Fibroblast of skin of abdomen (primary cell): ENCODE measurements at places on chromosomes 6 and 20.
A peak's percentile ranks its signal among the peaks of the same experiment; 100 is the strongest.

DNA sequence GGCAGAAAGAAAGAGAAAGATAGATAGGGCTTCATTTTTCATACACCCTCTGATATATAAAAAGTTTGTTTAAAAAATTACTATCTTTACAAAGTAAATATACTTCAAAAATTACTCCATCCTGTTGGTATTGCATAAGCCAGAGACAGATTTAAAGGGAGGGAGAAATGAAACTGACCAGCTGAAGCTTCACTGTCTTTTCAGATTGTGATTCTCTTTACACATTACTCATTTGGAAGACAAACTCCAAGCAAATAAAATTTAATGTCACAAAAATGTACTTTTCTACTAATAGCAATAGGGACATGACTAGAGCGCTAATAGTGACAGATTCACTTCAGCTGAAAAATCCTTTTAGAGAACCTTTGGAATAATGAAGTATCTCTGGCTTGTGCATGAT, 38.6 kb upstream of the MARCKS start:
- no peak for DNase-seq

GRCh38 chr20:61924211-61924857, 141.3 kb downstream of the TAF4 start:
- DNase-seq, result no peak

DNA sequence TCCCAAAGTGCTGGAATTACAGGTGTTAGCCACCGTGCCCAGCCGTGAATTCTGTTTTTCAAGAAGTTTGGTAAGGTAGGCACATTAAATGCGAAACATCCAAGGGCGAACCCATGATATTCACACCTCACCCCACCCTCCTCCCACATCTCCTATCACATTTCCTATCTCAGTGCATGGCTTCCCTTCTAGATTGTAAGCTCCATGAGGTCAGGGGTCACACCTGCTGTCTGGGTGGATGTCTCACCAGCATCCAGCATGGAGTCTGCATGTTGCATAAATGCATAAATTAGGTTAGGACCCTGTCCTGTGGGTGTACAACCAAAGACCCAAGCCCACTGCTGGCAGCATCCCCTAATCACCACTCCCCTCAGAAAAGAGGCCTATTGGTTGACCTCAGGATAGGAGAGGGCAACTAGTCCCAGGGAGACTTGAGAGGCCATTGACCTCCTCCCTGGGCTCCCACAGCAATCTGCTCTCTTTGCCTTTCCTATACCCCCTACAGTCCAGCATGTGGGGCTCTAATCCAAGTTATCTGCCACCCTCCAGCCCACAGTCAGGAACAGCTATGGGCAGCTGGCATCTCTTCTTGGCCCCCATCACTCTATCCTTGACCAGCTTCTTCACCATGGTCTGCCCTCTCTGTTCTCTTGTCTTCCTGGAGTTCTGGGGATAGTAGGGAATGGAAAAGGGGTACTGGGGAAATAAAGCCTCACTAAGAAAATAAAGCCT, 4.2 kb downstream of the PRRT1 start:
- no peak for DNase-seq

DNA sequence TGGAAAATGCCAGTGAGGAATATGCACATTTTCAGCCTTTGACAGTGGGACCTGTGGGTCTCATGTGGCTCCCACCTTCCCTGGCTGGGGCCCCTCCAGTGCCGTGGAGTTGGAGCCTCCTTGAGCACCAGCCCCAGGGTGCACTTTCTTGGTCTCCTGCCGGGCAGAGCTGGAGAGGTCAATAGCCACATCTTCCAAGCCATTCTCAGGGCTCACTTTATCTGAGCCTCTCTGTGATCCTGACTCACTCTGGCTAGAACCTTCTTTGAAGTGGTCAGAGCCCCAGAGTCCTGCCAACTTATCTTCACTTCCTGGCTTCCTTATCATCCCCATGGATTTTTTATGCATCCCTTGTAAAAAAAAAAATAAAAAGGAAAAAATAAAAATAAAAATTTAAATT, 5.7 kb downstream of the VSX1 start:
- no peak for DNase-seq

- no peak for DNase-seq
Measured at GRCh38 chr6:1780251-1780867, 170.6 kb downstream of the FOXC1 start.

DNA sequence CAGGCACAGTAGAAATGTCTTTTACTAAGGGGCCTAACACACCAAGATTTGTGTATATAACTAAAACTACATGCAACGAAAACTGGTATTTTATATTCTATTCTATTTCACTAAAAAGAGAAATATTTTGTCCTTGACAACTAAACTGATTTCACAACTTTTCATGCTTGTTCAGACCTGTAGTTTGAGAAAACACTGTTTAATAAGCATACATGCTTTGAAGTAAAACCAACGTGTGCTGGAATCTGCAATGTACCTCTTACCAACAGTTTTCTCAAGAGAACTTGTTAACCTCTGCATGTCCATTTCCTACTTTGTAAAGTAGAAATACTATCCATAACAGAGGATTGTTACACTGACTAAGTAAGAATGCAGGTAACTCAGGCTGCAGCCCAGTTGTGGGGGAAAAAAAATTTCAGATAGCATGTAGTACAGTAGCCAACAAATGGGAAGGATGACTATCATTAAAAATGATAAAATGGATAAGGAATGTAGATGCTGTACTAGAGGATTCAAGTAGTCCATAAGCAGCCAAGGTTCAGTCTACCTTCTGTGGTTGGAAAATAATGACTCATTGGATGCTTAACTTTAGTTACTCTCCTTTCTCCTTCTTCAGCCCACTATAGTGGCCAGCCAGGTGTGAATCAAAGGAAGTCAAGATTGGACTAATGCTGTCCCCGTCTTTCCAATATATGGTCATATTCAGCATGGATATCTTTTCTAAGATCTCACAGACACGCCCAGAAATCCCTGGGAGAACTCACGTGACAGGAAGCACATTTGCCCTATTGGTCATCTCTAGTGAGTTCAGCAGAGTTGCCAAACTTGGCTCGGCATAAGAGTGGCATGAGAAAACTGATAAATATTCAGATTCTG, 65.2 kb downstream of the HFE start:
- DNase-seq, result no peak

DNA sequence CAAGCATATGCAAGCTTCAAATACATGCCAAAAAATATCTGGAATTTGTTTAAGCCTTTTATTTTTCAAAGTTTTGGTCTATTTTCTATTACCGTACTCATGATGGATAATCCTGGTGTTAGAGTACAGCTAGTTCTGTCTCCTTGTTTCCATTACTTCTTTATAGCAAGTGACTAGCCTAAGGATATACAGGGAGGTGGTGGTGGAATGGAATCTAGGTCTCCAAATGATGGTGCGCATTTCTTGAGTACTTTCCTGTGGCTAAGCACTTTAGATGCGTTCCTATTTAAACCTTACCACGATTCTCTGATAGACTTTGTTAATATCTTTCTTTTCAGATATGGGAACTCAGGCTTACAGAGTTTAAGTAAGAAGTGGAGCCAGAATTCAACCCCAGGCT, 3.5 kb downstream of the SLC16A10 start:
- no peak for DNase-seq

- no peak for DNase-seq
Measured at GRCh38 chr20:41054847-41055230, 26.2 kb downstream of the TOP1 start.

- DNase-seq, result no peak
Measured at GRCh38 chr20:57618764-57619050, 1.5 kb downstream of the ZBP1 start.

DNA sequence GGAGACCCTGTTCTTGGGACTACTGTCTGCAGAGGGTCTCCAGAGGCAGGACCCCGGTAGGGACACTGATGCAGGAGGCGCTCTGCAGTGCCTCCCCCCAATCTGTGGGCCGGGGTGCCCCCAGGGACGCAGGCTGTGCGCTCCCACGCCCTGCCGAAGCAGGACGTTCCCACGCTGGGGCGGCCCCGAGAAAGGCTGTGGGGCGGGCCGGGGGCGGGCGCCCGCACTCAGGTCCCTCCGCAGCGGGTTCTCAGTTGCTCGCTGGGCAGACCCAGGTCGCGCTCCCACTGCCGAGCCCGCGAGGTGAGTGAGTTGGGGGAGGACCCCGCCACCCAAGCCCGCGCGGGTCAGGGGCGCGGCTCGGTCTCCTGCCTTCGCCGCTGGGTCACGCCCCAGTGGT, at the start of gene COX4I2:
TSS of gene COX4I2 (plus strand) at position 253 of the 400 bp plus-strand sequence. CDS start 1,106 bp downstream, outside the sequence.
- no peak for DNase-seq

- peak; percentile 69 for DNase-seq
Measured at GRCh38 chr6:145087034-145087433, 648.3 kb downstream of the EPM2A start.

GRCh38 chr6:151060766-151061531, 178.8 kb upstream of the AKAP12 start:
- no peak for DNase-seq

GRCh38 chr6:38279423-38279822, 360.3 kb downstream of the BTBD9 start:
- no peak for DNase-seq
